IgD-negative memory B cell (primary cell): ENCODE measurements at places on chromosomes 5 and 9. TPM values are rescaled to one million over a fixed set of nuclear protein-coding genes. Genes with fewer than 3 reads are reported as not detected.

ISL1 gene
- polyA plus RNA-seq = not detected

IRF1 gene
- 207 TPM for polyA plus RNA-seq

RASGRF2 gene
- polyA plus RNA-seq = 0.46 TPM

RGMB gene
- 5.2 TPM for polyA plus RNA-seq

AHRR gene
- polyA plus RNA-seq = 0.05 TPM
